ENCODE measurements at places on chromosomes 6 and 20. TPM values are rescaled to one million over a fixed set of nuclear protein-coding genes. Genes with fewer than 3 reads are reported as not detected.

Gene OPRM1
- not detected for total RNA-seq

Gene NR2E1
- total RNA-seq, result not detected

DNA sequence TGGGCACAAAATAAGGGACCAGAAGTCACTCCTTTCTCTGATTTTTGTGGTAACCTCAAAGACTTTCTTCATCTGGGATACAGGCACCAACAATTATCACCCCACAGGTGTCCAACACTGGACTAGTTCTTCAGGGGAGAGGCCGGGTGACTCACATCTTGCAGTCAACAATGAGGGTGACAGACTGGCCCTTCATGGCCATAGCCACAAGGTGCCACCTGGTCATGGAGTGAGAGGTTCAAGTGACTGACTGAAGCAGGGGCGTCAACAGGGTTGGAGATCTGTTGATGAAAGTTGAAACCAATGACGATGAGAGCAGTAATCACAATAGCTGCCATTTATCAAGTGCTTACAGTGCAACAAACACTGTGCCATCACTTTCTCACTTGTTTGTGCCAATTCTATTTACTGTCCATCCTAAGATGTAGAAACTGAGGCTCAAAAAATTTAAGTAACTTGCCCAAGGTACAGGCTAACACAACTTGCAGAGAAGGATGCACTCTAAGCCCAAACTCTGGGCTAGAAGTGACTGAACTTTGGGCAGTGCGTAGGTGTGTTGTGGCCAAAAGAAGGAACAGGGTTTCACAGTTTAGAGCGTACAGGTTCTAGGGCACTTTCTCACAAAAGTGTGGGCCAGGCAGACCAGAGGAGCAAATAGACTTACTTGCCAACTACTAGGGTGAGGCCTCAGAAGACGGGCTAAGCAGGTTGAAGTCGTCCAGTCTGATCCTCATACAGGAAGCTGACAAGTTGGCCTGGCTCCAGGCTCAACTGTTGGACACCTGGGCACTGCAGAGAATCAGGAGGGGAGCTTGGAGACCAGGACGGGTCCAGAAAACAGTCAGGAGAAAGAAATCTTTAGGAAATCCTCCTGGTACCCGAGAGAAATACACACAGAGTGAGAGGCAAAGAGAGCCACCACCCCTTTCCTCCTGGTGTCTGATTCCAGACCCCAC lies 30.4 kb downstream of the HLA-DPB1 start:
- no peak for DNase-seq

- no peak for DNase-seq
These were observed 4.1 kb upstream of the EFHC1 start for GRCh38 chr6:52415917-52416628.

GRCh38 chr20:41268917-41269652 lies 48.4 kb downstream of the ZHX3 start:
- DNase-seq, result no peak

DNA sequence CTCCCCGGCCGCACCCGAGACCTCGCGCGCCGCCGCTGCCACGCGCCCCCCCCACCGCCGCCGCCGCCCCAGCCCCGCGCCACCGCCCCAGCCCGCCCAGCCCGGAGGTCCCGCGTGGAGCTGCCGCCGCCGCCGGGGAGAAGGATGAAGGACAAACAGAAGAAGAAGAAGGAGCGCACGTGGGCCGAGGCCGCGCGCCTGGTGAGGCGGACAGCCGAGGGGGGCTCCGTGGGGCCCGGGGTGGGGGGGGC lies 426 bp downstream of the ASXL1 start:
- no peak for DNase-seq

GRCh38 chr6:15312500-15312899 lies 66.6 kb downstream of the JARID2 start:
- no peak for DNase-seq

DNA sequence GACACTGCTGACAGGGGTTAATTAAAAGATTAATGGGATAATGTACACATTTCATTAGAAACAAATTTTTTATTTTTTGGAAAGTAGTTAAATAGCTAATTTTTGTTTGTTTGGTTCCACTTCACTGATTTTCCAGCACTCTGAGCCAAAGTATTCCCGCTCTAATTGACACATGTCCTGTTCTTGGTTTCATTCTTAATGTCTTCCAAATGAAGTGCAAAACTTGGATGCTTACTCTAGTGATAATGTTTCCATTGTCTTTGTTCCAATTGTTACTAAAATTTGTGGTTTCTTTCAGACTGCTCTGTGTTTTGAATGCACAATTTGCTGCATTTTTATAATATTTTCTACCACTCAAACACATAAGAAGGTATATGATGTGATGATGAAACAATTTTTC lies 794.3 kb downstream of the PHF3 start:
- DNase-seq, result no peak

DNA sequence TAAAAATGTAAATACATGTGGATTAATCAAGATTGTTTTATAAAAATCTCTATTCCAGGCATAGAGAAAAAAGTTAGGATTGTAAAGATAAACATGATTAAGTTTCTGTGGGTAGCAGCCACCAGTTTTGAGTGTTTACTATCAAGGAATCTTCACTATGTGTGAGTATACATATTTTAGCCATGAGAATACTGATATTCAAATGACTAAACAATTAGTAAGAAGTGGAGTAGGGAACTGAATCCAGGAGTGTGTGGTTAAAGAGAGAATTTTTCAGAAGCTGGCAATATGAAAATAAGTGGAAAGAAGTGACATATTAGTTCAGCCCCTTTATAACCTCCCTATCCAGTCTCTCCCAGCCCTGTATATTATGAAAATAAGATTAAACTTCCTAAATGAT lies 10.3 kb downstream of the ELOVL2 start:
- no peak for DNase-seq

Gene PHACTR3
- not detected for total RNA-seq

- DNase-seq, result no peak
These were observed 144.7 kb upstream of the ECI2 start for GRCh38 chr6:4280031-4280430.

DNA sequence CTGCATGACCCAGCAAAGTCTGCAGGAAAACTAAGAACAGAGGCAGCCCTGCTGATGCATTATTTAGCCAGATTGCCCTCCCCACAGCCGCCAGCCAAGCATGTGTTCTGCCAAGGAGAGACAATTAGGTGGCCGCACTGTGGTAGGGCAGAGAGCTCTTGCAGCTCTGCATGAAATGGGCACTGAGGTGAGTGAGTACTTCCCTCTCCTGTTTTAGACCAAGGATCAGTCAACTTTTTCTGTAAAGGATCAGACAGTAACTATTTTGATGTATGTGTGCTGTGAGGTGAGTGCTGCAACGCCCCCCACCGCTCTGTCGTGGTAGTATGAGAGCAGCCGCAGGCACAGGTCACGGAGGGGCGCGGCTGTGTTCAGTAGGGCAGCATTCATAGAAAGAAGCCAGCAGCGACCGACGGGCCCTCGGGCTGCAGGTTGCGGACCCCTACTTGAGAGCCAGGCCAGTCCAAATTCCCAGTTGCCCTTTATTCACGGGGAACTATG lies 23.8 kb upstream of the FAM50B start:
- DNase-seq, result no peak

- no peak for DNase-seq
These were observed 11.6 kb downstream of the MAFB start for GRCh38 chr20:40677343-40677924.

GRCh38 chr6:160275511-160276003 lies 16.9 kb upstream of the SLC22A2 start:
- no peak for DNase-seq

DNA sequence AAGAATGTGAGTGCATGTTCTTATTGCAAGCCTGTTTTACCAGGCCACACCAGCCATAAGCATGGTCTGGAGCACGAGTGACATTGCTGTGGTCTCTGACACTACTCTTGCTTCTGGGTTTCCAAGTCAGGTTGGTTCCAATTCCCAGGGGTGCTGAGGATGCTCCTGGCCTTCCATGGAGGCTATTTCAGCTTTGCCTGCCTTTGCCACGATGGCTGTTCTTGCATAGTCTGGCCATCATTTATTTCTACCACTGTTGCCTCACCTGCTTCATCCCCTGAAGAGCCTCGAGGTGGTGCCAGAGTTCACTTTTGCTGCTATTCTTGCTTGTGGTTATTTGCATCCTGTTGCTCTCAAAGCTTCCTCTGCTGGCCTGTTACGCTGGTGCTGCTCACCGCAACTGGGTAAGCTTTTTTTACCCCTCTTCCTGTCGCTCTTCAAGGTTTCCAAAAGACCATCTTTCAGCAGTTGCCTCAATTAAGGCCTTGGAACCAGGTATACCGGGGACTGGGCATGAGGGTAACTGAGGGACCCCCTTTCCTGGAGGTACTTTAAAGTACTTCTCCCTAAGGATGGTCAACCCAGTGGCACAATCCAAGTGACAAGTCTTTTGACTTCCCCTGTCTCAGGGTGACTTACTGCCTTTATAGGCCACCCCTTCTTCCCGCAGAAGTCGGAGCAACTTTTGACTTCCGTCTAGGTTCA lies 64.5 kb downstream of the AKAP7 start:
- peak; percentile 25 for DNase-seq

DNA sequence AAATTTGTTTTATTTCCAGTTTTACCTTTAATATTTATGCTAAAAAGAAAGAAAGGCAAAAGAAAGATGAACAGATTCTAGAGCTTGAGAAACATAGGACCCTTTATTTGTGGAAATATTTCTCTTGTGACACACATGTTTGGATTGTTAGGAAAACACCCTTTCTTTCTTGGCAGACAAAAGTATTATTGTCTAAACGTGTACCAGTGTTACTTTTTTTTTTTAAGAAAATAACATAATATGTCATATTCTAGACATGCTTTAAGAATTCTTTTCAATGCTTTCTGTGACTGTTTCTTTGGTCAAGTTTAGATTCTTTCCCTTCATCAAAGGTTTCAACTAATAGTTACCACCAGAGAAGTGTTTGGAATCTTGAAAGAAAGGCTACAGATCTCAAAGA lies 183.4 kb upstream of the CNR1 start:
- no peak for DNase-seq

DNA sequence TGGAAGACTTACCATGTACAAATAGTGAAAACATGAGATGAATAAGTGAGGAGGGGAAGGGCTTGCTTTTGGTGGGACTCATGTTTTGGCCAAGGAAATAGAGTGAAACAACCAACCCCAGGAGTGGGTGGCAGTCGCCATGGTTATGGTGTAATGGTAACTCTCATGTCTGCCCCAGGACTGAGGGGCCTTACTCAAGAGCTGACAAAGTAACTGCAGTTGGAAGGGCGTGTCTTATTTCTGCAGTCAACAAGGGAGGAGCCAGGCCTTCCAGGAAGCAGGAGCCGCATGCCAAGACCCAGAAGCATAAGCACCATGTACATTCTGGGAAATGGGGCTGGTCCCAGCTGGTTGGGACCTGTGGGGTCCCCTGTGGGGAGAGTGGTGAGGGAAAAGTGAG lies 108.5 kb downstream of the UNC5CL start:
- no peak for DNase-seq

Gene MDFI
- 2.1 TPM for total RNA-seq

- no peak for DNase-seq
These were observed 708.9 kb upstream of the CITED2 start for GRCh38 chr6:140083375-140083774.
